ACHN (cell line): ENCODE measurements at places on chromosomes 1 and 21.

DNA sequence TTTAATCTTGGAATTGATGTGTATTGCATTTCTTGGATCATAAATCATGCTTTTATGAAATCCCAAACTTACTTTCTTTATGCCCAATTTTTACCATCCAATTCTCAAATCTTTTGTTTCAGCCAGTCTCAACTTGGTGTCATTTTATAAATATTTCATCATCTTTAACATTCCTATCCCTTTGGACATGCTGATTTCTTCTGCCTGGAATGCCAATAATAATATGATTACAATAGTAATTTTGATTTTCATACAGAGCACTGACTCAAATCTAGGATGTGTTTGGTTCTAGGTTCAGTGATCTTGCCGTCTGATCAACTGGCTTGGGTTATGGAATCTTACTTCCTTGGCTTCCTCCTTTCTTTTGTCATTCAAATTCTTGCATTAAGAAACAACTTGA lies 12.8 kb downstream of the RRP15 start:
- no peak for DNase-seq

- DNase-seq, result no peak
These were observed 48.1 kb upstream of the B3GALT2 start for GRCh38 chr1:193234530-193234929.

- no peak for DNase-seq
These were observed 2.5 kb downstream of the PSMB4 start for GRCh38 chr1:151401860-151402259.

DNA sequence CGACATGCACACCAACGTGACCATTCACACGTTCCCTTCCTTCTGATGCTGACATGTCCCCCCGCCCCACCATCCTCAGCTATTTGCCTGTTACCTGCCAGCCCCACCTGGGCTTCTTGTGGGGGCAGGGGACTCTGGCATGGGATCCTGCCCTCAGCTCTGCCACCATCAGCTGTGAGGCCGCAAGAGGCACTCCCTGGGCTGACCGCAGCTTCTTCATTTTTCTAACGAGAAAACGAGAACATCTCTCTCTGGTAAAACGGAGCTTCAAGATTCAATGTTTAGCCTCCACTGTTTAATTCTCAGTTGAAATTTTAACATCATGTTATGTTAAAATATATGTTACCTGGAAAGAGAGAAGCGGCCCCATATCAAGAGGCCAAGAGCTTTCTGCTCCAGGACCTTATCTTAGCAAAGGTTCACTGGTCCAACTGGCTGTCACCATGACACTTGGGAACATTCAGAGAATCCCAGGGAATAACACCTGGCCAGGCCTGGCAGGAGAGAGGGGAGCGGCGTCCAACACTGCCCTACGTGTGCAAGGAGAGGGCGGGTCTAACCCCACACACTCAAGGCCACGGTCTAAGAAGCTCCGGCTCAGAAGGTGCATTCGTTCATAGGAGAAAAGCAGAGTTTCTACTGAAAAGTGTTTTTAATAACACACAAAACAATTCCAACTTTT lies 51.3 kb downstream of the HLCS start:
- DNase-seq, result no peak

GRCh38 chr1:243818978-243819377 lies 31.1 kb downstream of the AKT3 start:
- DNase-seq, result no peak

- DNase-seq, result peak; percentile 32
These were observed 39.6 kb downstream of the NUF2 start for GRCh38 chr1:163361123-163361934.

DNA sequence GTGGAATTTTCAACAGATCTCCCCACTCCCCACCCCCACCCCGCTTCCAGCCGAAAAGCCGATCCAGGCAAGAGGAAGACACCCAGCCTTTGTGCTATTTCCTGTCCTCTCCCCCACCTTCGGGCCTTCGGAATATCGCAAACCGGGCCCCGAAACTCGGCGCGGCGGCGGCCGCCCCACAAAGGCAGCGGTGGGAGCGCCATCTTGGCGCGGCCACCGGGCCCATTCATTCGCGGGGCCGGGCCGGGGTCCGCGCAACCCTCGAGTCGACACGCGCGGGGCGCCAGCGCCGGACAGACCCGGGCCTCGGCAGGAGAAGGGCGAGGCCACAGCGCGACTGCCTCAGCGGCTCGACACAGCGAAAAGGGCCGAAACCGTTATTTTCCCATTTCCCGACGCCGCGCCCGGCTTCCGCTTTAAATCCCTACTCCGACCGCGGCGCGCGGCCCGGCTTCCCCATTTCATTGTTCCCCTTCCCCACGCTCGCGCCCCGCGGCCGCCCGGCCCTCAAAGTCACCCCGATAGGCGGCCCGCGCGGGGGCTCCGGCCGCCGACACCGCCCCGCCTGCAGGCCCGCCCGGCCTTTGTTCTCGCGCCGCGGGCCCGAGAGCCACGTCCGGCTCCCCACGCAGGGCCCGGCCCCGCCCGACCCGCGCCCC lies 911 bp downstream of the GNB1 start:
- DNase-seq, result peak; percentile 39

DNA sequence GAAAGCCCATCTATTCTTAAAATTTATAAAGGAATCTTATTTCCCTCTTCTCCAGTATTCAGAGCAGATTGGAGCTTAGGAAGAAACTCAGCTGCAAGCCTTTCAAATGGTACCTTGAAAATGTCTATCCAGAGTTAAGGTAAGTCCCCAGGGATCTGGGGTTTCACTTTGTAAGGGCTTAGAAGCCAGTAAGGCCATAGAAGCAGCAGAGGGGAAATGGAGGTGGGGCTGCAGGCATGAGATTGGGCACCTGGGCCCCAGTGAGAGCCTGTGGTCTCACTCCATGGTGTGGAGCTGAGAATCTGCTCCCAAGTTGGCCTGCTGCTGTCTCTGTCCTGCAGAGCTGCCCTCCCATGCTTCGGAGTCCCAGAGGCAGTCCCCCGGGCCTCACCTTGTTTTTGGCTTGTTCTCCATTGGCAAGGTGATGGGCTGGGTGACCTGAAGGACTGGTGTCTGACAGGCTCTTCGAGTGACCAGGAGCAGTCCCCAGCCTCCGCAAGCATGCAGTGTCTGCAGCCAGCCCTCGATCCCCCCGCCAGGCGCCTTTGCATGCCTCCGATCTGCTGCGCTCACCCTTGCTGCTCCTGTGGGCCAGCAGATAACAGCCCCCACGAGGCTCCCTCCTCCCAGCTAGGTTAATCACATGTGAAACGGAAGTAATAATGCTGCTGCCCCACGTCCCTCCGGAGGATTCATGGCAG lies 163.1 kb downstream of the PGBD5 start:
- DNase-seq, result no peak

GRCh38 chr1:232550007-232550406 lies 79.9 kb downstream of the SIPA1L2 start:
- DNase-seq, result no peak

DNA sequence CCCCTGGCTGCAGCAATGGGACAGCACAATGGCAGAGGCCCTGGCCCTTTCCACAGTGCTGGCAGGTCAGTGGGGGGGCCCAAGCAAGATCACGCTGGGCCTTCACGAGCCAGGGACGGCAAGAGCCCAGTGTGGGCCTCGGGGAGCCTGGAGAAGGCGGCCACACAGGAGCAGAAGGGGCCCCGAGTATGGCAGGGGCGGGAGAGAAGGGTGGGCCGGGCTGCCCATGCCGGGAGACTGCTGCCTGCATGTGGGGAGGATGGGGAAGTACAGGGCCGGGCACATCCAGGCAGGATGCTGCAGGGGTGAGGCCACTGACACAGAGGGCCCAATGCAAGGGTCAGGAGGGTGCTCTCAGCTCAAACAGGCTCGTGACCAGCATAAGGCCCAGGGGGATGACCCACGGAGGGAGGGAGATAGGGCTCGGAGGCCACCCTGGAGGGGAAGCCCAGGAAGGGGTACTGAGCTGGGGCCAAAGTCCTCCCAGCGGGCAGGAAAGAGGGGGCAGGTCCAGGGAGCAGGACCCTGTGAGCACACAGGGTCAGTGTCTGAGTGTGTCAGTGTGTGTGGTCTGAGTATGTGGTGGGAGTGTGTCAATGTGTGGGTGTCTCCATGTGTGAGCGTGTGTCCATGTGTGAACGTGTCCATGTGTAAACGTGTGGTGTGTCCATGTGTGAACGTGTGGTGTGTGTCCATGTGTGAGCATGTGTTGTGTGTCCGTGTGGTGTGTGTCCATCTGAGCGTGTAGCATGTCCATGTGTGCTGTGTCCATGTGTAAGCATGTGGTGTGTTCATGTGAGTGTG lies 13.1 kb downstream of the SLC19A1 start:
- no peak for DNase-seq

DNA sequence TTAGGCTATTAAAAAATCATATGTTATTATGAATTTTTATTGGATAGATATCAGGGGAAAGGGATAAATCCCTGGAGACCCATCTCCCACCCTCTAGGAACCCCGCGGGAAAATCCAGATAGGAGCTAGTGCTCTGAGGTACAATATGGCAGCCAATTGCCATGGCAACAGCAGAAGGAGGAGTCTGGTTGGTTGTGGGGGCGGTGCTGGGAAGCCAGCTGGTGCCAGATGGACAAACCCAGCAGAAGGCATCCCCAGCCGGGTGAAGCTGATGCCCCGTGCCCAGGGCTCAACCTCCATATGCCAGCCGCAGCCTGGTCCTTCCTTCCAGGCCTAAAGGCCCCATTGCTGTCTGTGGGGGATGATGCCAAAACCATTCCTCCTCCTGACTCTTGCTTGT lies 38.3 kb downstream of the RHBG start:
- no peak for DNase-seq
